ENCODE measurements at places on chromosomes 7 and 10. TPM values are rescaled to one million over a fixed set of nuclear protein-coding genes. Genes with fewer than 3 reads are reported as not detected.

DNA sequence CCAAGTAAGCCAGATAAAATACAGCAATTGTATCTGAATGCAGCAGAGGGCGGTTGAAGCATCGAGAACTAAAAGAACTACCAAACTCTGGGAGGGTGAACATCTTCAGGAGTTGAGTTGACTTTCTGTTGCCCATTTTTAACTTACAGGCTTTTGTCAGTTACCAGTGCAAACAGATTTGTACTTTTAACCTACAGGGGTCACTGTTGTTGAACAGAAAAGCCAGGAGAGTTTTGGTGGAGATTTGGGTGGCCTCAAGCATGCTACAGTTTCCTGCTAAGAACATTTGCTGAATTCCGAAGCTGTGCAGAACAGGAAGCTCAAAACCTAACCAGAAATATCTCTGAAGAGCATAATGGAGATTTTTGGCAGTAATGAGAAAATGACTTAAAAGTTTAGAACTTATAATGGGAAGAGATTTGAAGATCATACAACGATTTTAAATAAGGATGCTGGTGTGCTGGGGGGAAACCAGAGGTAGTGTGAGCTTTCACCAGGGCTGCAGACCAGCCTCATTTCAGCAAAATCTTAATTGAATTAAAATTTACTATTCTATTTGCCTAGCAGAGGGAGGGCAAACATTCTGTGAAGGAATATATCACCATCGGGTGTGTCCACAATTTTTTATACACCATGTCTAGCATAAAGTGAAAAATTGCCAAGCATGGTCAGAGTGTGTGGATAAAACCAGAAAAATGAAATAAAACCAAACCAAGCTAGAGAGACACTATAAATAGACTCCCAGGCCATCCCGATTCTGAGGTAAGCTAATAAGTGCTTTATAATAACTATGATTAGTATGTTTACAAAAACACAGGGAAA lies 208.6 kb upstream of the CCDC6 start:
- peak; percentile 44 for DNase-seq

- no peak for DNase-seq
Observed at GRCh38 chr10:53447576-53447975, 675.0 kb upstream of the MBL2 start.

GRCh38 chr7:159175792-159176191 lies 31.1 kb upstream of the VIPR2 start:
- DNase-seq = no peak

GRCh38 chr10:70405037-70405824 lies 1.3 kb downstream of the EIF4EBP2 start:
- peak; percentile 95 for DNase-seq

DNA sequence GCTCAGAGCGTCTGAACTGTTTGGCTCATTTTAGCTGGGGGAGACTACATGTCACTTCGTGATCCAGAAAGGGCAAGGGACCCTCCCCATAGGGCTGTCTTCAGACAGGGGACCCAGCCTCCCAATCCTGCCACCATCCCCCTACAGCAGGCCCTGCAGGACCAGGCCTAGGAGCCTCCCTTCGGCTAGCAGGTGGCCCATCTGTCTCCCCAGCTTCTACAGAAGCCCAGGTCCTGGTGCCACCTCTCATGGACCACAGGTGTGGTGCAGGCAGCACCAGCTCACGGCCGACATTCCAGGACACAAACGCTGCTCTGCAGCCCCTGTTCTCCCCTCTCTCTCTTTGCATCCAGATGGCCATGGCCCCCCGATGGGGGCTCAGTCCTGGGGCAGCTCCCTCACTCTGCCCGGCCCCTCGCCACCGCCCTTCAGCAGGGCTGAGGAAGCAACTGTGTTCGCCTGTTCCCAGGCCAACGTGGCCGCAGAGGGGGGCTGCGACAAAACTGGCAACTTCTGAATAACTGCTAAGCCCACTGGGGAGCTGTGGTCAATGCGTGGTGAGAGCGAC lies 10.3 kb downstream of the TECPR1 start:
- no peak for DNase-seq

GRCh38 chr7:43351683-43352082 lies 231.2 kb upstream of the STK17A start:
- DNase-seq = no peak

Gene MINDY4
- polyA plus RNA-seq = 6.5 TPM

Gene TCAF2
- 0.22 TPM for polyA plus RNA-seq

GRCh38 chr7:55641273-55641691 lies 69.0 kb upstream of the VOPP1 start:
- DNase-seq = peak; percentile 69

Gene LIPN
- polyA plus RNA-seq = not detected

DNA sequence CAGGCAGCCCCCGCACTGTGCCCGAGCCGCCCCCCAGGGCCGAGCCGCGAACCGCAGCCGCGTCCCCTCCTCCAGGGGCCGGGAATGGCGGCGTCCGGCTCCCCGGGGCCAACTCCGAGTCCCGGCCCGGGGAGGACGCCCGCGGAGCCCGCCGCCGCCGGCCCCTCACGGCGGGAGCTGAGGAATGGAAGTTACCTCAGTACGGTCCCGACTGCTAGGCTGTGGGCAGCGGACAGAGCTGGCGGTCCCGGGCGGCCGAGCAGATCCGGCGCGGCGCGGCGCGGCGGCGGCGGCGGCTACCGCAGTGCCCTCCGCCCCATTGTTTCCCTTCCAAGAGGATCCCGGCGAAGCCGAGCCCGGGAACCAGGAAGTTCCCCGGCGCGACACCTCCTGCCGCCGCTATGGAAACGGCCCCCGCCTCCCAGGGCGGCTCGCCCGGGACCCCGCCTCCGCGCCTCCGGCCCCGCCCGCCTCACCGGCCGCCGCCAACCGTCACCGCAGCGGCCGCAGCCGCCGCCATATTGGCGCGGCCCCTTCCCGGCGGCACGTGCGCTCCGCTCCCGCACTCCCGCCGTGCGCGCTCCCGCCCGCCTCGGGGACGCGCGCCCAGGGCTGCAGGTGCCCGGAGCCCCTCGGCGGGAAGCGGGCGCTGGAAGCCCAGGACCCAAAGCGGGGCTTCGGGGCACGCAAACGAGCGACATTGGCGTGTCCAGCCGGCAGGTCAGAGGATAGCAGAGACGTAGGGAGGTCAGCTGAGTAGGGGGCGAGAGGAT lies at the start of gene USP6NL:
Gene USP6NL (minus strand): TSS at position 403 of the 773 bp plus-strand sequence. CDS start 14,016 bp downstream, outside the sequence.
- peak; percentile 90 for DNase-seq

DNA sequence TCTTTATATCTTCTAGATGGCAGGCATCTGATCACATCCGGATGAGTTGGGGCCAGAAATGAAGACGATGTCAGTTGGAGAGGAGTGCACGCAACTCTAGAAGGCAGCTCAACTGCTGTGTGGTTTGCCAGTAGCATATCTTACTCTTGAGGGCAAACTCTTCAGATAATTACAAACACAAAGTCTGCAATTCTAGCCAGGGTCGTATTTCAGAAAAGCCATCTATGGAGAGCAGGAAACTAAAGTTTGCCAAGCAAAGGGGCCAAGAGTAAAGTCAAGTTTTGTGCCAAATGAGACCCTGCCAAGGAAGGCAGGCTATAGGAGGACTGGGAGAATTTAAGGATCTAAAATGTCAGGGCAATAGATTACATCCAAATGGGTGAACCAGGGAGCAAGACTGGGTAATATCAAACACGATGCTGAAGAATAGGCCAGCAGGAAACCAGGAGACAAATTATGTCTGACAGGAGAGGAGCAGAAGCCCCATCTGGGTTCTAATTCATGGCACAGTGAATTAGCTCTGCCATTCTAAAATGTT lies 312.5 kb upstream of the SEMA3C start:
- no peak for DNase-seq

Gene CRHR2
- polyA plus RNA-seq = 0.32 TPM

Gene DOCK1
- 18.1 TPM for polyA plus RNA-seq

- DNase-seq = no peak
Observed at GRCh38 chr10:130226012-130226411, 89.8 kb downstream of the GLRX3 start.

- no peak for DNase-seq
Observed at GRCh38 chr10:116766241-116766827, 24.0 kb upstream of the HSPA12A start.

- DNase-seq = no peak
Observed at GRCh38 chr7:26192485-26193087, 8.0 kb downstream of the HNRNPA2B1 start.

DNA sequence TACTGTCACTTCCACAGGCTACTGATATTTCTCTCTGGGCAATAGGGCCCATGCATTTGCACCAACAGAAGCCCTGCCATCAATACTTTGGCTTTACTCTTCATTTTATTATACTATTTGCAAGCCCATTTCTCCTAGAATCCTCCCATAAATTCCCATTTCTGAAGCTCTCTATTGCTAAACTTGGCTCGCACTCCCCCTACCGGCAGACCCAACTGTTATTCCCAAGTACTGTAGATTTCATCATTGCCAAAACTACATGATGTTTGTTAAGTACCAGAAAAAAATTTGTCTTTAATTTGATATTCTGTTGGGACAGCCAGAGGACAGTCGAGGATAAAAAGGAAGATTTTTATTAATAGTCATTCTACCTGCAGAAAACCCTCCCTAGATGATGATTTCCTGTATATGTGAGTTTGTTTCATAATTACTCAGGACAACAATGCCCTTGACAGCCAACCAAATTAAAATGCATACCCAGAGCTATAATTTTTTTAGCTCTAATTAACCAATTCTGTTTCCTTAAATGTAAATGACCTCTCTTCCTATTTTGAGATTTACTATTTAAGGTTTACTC lies 298.6 kb downstream of the REEP3 start:
- DNase-seq = peak; percentile 52

GRCh38 chr10:130740915-130741750 lies 570.4 kb downstream of the TCERG1L start:
- no peak for DNase-seq

DNA sequence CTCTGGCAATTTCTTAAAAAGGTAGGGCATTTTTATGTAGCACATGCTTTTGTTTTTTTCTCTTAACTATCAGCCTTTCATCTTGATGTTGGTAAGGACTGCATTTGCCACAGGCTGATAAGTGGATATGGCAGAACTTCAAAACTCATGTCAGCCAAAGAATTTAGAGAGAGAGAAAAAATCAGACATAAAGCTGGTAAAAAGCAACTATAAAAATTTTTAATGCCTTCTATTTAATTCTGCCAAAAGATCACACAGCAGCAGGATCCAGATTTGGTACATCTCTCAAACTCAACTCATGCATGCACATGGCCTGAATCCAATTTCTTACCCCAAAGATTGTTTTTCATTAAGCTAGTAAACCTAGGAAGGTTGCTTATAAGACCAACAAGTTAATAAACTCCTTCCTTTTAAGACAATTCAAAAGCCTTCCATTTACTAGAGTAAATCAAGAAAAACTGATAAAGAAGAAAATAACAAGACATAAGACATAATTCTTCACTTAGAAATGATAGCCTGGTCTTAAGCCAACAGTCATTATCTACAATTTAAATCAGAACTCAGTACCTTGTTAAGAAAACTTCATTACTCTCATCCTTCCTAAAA lies 69.3 kb downstream of the GLI3 start:
- no peak for DNase-seq

GRCh38 chr7:46525876-46526275 lies 604.8 kb upstream of the IGFBP3 start:
- DNase-seq = peak; percentile 66

- no peak for DNase-seq
Observed at GRCh38 chr7:158781217-158781973, 47.9 kb downstream of the ESYT2 start.

GRCh38 chr10:23100331-23101030 lies 5.1 kb downstream of the MSRB2 start:
- no peak for DNase-seq

- DNase-seq = peak; percentile 91
Observed at GRCh38 chr10:28939281-28940157, 262.2 kb downstream of the BAMBI start.

- peak; percentile 30 for DNase-seq
Observed at GRCh38 chr7:133139350-133139749, 57.5 kb upstream of the CHCHD3 start.

DNA sequence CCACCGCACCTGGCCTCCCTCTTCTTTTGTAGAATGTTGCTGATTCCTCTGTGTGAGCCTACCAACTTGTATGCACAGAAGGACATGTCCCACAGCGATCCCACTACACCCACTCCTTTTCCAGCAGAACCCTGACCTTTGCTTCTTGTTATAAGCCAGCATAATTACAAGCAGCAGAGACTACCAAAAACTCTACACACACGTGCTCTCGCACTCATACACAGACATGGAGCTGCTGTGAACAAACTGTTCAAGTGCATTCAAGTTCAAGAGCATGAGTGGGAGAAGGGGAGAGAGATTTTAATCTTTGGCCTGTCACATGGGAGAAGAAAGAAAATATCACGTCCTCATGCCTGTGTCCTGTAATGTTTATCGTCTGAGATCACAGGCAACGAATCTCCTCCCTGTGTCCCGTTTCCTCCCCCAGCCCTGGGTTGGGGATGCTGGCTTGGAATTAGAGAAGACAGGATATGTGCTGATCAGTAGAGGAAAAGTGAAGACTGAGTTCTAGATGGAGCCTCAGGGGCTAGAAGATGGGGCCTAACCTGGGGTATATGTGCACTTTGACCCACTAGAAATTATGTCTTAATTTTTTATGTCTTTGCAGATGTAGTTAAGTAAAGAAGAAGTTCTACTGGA lies 79.6 kb downstream of the NHLRC2 start:
- DNase-seq = peak; percentile 42

GRCh38 chr10:77463967-77464745 lies 173.5 kb downstream of the KCNMA1 start:
- DNase-seq = no peak

GRCh38 chr10:47320812-47321211 lies 1.4 kb upstream of the GDF2 start:
- DNase-seq = no peak

DNA sequence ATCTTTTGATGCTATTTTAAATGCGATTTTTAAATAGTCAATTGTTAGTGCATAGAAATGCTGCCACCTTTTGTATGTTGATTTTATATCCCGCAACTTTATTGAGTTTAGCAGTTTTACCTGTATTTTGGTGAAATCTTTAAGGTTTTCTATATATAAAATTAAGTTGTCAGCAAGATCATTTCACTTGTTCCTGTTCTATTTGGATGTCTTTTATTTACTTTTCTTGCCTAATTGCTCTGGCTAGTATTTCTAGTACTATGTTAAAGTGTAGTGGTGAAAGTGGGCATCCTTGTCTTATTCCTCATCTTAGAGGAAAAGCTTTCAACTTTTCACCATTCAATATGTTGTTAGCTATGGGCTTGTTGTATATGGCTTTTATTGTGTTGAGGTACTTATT lies 813.3 kb upstream of the CELF2 start:
- DNase-seq = no peak

Gene ELOVL3
- polyA plus RNA-seq = not detected

Data from small intestine (tissue), 16 donors.